ENCODE measurements at places on chromosomes 5 and 9. TPM values are rescaled to one million over a fixed set of nuclear protein-coding genes. Genes with fewer than 3 reads are reported as not detected.

DNA sequence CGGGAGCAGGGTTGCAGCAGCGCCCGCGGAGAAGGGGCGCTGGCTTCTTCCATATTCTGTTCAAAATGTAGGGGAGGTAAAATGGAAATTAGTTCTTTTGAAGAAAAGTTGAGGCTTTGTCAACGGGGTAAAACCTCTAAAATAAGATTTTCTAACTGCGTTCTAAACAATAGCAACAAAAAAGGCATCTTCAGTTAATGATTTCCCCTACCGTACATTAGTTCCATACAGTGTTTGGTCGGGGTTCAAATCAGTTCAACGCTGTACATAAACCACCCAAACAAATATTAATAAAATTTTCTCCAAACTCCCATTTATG is 343 bp upstream of the FANCC start:
- no peak for DNase-seq

The MARVELD2 gene
- polyA plus RNA-seq: 29.3 TPM

DNA sequence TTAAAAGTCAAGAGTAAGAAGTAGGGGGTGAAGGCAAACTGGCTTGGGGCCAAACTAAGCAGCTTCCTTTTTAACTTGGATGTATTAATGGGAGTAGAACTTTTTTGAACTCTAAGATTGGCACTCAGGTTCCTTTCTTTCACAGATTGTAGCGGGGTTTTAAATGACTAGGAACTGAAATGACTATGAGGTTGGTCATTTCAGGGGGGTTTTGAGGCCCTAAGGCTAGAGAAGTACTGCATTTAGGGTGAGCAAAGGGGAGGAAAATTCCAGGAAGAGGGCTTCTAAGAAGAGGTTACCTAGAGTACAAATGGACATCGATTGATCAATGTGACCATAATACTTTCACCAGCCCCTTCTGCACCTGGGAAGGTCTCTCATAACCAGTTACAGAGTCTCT is 381.8 kb downstream of the MLLT3 start:
- no peak for DNase-seq

DNA sequence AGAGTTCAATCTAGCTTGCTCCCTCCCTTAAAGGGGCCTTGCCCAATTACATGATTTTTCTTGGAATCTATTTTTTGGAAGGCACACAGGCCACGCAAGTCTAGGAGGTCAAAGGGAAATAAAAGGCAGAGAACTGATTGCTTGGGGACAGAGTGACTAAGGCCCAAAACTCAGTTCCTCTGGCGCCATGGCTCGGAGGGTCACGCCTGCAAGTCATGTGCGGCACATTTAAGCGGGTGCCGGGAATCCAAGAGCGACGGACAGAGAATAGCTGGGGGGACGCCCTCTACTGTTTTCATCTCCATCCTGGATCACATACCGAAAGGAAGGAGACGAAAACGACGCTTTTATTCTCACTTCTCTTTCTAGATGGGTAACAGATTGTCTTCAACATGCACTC is 78.6 kb downstream of the FREM1 start:
- no peak for DNase-seq

The ZDHHC11B gene
- polyA plus RNA-seq: 3.3 TPM

DNA sequence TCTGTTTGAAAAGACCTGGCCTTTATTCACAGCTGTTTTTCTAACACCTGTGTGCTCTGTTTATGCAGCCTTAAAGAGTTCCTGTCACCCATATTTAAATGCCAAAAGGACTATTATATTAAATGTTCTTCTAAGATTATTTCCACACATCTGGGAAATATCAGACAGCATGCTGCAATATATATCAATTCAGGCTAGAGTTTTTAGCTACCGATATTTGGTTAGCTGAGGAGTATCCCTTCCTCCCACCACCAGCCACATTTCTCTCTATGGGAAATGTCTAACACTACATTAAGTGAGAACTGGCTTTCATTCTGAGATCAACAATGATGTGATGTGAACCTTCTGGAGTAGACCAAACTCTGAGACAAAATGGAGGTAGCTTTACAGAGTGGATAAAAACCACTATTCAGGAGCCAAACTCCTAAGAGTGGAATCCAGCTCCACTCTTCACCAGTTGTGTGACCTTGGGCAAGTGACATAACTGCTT is 509.2 kb downstream of the ZNF608 start:
- DNase-seq: no peak

The BNIP1 gene
- 12.8 TPM for polyA plus RNA-seq

The LCN9 gene
- not detected for polyA plus RNA-seq

- DNase-seq: no peak
Observed at GRCh38 chr9:126664900-126665643, 51.3 kb downstream of the LMX1B start.

The IFNW1 gene
- not detected for polyA plus RNA-seq

GRCh38 chr9:21592063-21592338 is 109.9 kb upstream of the IFNE start:
- DNase-seq: no peak

GRCh38 chr9:126992427-126992826 is 77.8 kb downstream of the RALGPS1 start:
- DNase-seq: no peak

The PCDHB10 gene
- polyA plus RNA-seq: 11.3 TPM

- no peak for DNase-seq
Observed at GRCh38 chr5:73952872-73953271, 326.9 kb downstream of the ARHGEF28 start.

DNA sequence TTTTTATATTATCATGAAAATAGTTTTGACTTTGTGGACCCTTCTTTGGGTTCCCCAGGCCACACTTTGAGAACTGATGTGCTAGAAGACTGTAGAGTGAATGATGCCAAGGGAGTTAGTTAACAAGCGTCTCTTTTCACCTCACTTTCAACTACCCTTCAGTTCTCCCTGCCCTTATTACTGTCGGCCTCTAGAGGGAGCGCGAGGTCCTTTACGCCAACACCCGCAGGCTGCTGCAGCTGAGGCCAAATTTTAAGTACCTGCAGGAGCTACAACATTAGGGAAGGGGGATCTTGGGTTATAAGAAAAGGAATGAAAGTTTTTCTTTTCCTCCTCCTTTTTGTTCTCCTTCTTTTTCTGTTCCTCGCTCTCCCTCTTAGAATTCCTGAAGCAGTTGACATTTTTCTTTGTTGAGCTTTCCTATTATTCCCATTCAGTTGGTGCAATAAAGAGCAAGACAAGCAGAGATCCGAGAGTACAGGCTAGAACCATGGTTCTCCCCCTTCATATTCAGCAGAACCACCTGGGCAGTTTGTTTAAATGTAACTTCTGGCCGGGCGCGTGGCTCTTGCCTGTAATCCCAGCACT is 84.0 kb downstream of the ZFAND5 start:
- no peak for DNase-seq

- no peak for DNase-seq
Observed at GRCh38 chr5:33968211-33969005, 16.1 kb downstream of the SLC45A2 start.

The GAS1 gene
- polyA plus RNA-seq: 53.5 TPM

DNA sequence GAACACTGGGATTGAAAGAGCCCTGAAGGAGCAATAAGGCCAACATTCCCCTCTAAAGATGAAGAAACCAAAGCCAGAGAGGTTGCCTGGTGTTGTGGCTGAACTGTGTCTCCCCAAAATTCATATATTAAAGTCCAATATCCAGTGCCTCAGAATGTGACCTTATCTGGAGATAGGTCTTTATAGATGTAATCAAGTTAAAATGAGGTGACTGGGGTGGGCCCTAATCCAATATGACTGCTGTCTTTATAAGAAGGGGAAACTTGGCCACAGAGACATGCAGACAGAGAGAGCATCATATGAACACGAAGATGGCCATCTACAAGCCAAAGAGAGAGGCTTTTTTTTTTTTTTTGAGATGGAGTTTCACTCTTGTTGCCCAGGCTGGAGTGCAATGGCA is 66.9 kb upstream of the PLPP1 start:
- DNase-seq: no peak

GRCh38 chr9:108537756-108538155 is 318.0 kb downstream of the ACTL7B start:
- no peak for DNase-seq

The CDKN2B gene
- polyA plus RNA-seq: 0.31 TPM

- DNase-seq: no peak
Observed at GRCh38 chr9:138021251-138022056, 143.9 kb downstream of the CACNA1B start.

DNA sequence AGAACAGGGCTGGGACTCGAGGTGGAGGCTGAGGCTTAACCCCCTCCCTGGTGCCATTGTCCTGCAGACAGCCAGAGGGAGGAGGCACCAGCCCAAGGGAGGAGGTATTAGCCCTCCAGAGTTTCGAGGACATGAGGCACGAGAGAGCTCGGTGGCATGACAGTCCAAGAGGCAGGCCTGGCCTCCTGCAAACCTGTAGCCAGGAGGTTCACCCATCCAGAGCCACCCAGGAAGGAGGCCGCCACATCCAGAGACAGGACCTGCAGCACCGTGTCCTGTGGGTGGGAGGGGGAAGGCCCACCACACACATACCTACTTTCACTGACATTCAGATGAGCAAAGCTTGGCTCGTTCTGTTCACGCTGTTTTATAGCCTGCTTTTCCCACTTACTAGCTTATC is 75.2 kb upstream of the ADAMTS2 start:
- DNase-seq: no peak

The SHOC1 gene
- polyA plus RNA-seq: 0.83 TPM
